Daoy (cell line): ENCODE measurements at places on chromosomes 16 and 17. TPM values are rescaled to one million over a fixed set of nuclear protein-coding genes. Genes with fewer than 3 reads are reported as not detected.
A peak's percentile ranks its signal among the peaks of the same experiment; 100 is the strongest.

- peak; percentile 75 for DNase-seq
These were observed 11.4 kb upstream of the AURKB start for GRCh38 chr17:8221663-8222379.

- DNase-seq: no peak
These were observed 50.6 kb upstream of the GNAO1 start for GRCh38 chr16:56140645-56141044.

GRCh38 chr16:17887963-17888362 is 417.2 kb upstream of the XYLT1 start:
- DNase-seq: no peak

- no peak for DNase-seq
These were observed 82.7 kb downstream of the RPH3AL start for GRCh38 chr17:269616-270514.

DNA sequence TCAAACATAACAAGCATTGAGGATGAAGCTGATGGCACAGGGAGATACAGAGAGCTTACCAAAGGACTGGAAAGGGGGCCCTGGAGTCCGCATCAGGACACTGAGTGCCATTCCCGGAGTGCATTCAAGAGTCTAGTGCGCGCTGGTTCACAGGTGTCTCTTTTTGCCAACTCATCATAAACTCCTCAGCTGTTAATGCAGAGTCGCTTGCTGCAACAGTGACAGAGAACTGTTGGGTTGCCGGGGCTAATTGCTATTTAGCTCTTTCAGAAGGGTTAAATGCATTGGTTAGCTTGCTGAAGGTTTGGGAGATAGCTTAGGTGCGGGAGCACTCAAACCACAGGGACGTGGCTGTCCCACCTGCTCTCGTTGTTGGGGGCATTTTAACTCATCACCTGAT is 1091.6 kb upstream of the EEF2KMT start:
- DNase-seq: no peak

GRCh38 chr17:8019665-8020650 is 17.5 kb downstream of the GUCY2D start:
- DNase-seq: peak; percentile 68

GRCh38 chr17:19359151-19359550 is 3.4 kb downstream of the B9D1 start:
- DNase-seq: no peak

DNA sequence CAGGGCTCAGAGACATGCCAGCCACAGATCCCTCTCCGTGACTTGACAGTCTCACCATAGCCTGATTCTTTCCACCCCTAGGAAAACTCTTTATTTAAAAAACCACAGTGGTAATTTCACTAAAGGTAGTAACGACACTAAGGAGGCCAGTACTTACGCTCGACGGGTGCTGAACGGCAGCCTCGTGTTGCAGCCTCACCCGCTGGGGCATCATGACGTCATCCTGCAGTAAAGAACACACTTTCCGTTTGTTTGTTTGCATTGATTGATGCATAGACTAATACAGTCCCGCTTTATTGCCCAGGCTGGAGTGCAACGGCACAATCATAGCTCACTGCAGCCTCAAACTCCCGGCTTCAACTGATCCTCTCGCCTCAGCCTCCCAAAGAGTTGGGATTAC is 65.1 kb upstream of the METRNL start:
- no peak for DNase-seq

- no peak for DNase-seq
These were observed 1.9 kb upstream of the CD68 start for GRCh38 chr17:7577327-7578199.

GRCh38 chr16:84103678-84104077 is 13.1 kb downstream of the MBTPS1 start:
- no peak for DNase-seq

GRCh38 chr17:9705745-9706144 is 60.4 kb downstream of the USP43 start:
- DNase-seq: no peak

DNA sequence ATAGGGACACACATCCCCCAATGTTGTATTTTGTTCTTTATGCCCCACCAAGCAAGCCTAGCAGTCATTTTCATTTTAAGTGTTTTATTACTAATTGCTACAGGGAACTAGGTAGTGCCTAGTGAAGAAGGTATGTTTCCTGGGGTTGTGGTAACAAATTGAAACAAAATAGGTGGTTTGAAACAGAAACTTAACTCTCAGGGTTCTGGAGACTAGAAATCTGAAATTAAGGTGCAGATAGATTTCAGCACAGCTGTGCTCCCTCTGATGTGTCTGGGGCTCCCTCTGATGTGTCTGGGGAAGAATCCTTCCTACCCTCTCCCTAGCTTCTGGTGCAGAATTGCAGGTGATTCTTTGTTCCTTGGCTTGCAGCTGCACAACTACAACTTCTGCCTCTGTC is 390.1 kb downstream of the ZFHX3 start:
- DNase-seq: no peak

PYDC1 gene
- total RNA-seq: not detected in 2 replicates

CAPNS2 gene
- total RNA-seq: not detected in 2 replicates

TMEM235 gene
- not detected in 2 replicates for total RNA-seq

USP7 gene
- 28.0 and 47.4 TPM in 2 replicates for total RNA-seq

PROCA1 gene
- 0.21 and 0.23 TPM in 2 replicates for total RNA-seq

CCDC154 gene
- not detected in 2 replicates for total RNA-seq

NLGN2 gene
- 1.4 and 1.9 TPM in 2 replicates for total RNA-seq

PAQR4 gene
- total RNA-seq: 15.3 and 20.5 TPM in 2 replicates
